ENCODE measurements at places on chromosomes 4 and X.

GRCh38 chr4:80926891-80927290, 103.6 kb upstream of the BMP3 start:
- DNase-seq = no peak

DNA sequence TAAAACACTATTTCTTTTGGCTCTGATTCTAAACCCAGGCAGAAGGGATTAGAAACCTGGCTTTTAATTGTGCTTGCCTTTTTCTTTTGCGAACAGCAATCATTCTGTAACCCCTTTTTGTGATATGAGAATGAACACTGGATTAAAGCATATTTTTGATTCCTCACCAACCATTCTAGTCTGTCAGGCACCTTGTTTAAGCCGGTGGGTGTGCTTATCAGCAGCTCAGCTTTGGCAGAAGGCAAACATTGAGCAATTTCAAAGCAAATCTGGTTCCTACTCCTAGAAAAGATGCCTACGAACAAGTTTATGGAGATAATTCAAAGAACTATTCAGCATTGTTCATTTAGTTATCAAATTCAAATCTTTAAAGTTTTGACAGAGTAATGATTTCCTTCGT, 265.1 kb upstream of the FAM241A start:
- no peak for DNase-seq

- no peak for DNase-seq
Measured at GRCh38 chr4:45131020-45131419, 404.7 kb upstream of the GNPDA2 start.

- DNase-seq = no peak
Measured at GRCh38 chr4:71772592-71772991, 11.3 kb downstream of the GC start.

GRCh38 chr4:184843984-184844554, 18.3 kb upstream of the ACSL1 start:
- no peak for DNase-seq

GRCh38 chr4:1629699-1630083, 54.4 kb downstream of the FAM53A start:
- no peak for DNase-seq

- no peak for DNase-seq
Measured at GRCh38 chrX:31931225-31931624, 859.4 kb upstream of the FTHL17 start.

- DNase-seq = no peak
Measured at GRCh38 chr4:66946761-66947160, 598.5 kb downstream of the CENPC start.

DNA sequence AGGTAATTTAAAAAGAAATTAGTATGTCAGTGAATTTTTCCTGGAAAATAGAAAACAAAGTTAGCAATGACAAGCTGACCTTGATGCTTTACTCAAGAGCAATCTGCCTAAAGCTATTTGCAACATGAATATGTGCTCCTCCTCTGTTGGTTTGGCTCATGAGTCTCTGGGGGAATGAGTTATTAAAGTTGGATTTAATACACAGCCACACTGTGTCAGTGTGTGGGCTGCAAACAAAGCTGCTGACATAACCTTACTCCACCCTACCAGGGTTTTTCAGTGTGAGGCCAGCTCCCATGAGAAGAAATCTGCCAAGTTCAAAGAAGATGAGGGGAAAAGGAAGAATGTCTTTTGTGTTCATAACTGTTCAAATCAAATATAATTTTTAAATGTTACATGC, 280.5 kb downstream of the TLL1 start:
- DNase-seq = no peak

GRCh38 chrX:20001588-20001987, 10.7 kb upstream of the BCLAF3 start:
- DNase-seq = no peak

DNA sequence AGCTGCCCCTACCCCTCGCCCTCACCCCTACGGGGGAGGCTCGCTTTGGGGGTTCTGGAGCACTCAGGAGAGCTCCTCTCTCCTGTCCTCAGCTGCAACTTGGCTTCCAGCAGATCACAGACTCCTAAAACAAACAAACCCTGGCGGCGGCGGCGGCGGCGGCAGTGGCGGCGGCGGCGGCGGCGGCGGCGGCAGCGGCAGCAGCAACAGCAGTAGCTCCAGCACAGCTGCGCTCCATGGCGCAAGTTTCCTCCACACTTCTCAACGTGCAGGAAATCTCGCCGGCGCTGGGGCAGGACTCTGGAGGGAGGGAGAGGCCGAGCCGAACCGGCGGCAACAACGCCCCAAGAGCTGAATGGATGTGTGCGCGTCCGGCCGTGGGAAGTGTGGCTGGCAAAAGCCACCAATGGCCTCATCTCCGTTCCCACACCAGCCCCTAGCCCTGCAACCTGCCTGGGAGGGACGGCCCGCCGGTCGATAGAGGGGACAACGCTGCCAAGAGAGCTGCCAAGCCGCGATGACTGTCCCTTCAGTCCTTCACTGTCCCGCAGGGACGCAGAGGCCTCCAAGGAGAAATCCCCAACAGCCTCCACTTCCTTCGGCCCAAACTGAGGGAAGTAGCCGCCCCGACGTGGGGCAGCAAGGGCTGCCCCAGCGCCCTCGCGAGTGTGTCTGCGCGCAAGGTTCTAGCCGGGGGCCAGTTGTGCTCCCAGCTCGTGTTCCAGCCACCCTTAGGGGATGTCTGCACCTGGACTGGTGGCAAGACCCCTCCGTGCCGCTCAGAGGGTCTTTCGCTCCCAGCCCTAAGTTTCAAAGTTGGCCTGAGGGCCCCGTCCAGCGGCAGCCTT, 775 bp downstream of the SHROOM4 start:
- peak; percentile 18 for DNase-seq

- no peak for DNase-seq
Measured at GRCh38 chr4:148431401-148431800, 10.8 kb downstream of the NR3C2 start.

- DNase-seq = no peak
Measured at GRCh38 chrX:120749141-120749846, 119.4 kb upstream of the C1GALT1C1 start.

DNA sequence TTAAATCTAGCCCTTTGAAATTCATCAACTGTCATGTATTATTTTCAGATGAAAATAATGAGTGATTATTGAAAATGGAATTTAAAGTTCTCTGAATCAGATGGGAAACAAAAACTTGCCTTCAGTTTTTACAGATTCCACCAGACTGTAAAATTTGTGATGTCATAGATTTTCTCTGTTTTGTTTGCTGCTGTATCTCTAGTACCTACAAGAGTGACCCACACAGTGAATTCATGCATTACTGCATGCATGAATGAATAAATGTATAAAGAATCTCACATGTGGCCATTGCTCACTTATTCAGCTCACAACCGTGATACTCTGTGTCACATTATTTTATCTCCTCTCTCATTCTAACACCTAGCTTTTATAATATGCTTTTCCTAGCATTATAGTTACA, 532.2 kb upstream of the AGA start:
- no peak for DNase-seq

- no peak for DNase-seq
Measured at GRCh38 chr4:73742490-73743160, 2.3 kb downstream of the CXCL8 start.

DNA sequence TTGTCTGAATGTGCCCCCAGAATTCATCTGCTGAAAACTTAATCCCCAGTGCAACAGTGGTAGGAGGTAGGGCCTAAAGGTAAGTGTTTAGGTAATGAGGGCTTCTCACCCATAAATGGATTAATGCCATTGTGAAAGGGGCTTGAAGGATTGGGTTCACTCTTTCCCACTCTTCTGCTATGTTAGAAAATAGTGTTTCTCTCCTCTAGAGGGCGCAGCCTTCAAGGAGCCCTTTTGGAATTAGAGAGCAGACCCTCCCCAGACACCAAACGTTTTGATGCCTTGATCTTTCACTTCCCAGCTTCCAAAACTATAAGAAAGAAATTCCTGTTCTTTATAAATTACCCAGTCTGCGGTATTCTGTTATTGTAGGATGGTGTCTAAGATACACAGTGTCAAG, 706.4 kb downstream of the SMARCA1 start:
- no peak for DNase-seq

DNA sequence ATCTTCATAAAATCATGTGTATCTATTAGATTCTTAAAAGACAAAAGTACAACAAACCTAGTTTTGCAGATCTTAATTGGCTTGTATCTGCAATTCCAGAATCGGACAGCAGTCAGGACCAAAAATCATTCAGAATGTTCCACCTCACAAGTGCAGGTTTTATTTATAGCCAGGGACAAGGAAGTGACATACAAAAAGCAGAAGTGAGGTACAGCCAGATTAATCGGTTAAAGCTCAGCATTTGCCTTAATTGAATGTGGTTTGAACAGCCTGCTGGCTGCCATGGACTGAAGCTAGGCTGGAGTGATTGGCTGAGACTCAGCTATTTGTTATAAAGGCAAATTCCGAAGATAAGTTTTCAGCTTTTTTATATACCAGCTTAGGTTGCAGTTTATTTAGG, 932.6 kb downstream of the C4orf33 start:
- DNase-seq = no peak

- DNase-seq = no peak
Measured at GRCh38 chr4:180832073-180832472, 1411.1 kb upstream of the TENM3 start.

GRCh38 chrX:41684138-41684537, 4.6 kb upstream of the GPR34 start:
- DNase-seq = no peak

GRCh38 chr4:10192331-10192730, 75.7 kb upstream of the WDR1 start:
- DNase-seq = no peak

GRCh38 chr4:2338754-2339457, 77.0 kb upstream of the MXD4 start:
- DNase-seq = no peak

DNA sequence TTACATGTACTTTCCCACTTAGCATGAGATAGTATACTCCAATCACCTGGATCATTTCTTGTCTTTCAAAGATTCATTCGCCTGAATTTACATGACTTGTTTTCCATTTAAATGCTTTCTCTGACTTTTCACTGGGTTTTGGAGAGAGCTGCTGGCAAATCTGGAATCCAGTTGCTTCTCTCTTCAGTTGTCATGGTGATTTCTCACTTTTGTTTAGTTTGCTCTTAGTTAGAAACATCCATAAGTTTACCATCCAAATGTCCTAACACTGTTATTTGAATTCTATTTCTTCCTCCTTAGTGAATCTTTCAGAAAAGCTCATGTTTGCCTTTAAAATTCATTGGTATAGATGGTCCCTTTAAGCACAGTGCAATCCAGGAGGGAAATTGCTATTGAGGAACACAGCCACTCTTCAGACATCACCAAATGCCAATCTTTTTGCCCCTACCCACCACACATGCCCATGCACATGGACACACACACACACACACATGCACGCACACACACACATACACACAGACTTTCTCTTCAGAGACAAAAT, 51.7 kb downstream of the REELD1 start:
- DNase-seq = no peak

- DNase-seq = no peak
Measured at GRCh38 chrX:150269605-150270254, 93.4 kb upstream of the MAMLD1 start.

- DNase-seq = no peak
Measured at GRCh38 chrX:69116077-69116476, 49.2 kb downstream of the PJA1 start.

DNA sequence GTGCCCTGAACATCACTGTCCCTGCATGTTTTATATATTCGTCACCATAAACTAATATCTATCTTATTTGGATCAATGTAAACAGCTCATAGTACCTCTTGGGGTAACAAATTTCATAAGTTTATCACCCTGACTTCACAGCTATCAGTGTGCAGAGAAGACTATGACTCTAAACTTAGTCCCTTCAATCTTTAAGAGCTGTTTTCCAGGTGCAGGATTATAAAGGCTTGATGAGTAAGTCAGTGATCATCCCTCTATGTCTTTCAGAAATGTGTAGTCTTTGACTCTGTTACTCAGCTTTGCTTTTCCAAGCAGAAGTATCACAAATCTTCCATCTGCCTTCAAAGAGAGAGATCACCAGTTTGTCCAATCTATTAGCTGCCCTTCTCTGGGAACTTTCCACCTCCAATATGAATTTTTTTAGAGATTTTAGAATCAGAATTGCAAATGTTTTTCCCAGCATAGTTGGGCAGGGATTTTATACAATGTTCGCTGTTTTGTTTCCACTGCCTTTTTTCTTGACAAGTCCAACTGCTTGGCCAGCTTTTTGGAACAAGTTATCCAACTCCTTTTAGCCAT, 45.1 kb upstream of the TSPAN7 start:
- no peak for DNase-seq

DNA sequence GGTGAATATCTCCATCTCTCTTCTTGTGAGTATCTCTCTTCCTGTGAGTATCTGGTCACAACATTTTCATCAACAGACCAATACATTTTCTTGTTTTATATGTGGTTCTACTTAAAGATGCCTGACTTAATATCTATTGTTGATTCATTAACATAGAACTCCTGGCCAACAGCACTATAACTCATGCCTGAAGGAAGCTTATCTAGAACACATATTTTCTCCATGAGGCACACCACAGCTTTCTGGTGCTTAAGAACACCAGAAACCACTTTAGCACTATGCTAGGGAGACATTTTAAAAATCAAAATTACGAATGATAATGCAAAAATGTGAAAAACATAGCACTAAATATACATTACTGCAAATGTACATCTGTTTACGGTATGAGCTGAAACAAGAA, 190.4 kb downstream of the GABRB1 start:
- no peak for DNase-seq

DNA sequence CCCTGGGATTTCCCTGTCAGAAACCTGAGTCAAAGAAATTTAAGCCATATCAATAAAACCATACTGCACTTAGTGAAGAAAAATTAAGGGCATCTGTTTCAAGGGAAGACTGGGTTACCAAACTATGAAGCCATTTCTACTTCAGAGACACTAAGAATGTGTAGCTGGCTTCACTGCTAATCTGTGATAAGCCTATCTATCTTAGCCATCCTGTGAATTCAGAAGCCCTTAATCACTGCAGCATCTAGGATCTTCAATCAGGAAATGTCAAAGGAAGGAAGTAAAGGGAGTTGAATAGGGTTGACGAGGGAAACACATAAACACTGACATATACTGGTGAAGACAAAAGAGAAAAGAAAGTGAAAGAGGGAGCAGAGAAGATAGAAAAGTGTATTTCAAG, 777.6 kb upstream of the DIAPH2 start:
- DNase-seq = no peak

DNA sequence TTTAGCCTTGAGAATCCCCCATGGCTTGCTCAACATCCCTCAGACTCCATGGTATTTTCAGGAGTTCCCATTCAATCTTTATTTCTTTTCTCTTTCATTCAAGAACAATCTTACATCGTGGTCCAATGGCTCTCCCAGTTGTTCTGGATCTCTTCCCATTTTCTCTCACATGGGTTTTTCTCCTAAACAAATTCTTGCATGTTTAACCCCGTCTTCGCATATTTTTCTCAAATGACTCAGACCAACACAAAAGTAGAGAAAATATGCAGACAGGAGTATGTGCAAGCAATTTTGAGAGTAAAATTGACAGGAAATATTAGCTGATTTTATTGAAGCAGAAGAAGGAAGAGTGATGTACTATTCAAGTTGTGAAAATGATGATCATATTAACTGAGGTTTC, 396.4 kb upstream of the TRAM1L1 start:
- DNase-seq = no peak

- DNase-seq = no peak
Measured at GRCh38 chrX:33014949-33015348, 196.4 kb downstream of the DMD start.
